ENCODE measurements at places on chromosomes 1 and 21.

- no peak for DNase-seq
Measured at GRCh38 chr1:113369699-113370098, 20.6 kb upstream of the MAGI3 start.

- DNase-seq, result no peak
Measured at GRCh38 chr1:95506736-95507414, 272.9 kb downstream of the RWDD3 start.

GRCh38 chr1:39789571-39790110 lies 976 bp upstream of the BMP8B start:
- DNase-seq, result no peak

DNA sequence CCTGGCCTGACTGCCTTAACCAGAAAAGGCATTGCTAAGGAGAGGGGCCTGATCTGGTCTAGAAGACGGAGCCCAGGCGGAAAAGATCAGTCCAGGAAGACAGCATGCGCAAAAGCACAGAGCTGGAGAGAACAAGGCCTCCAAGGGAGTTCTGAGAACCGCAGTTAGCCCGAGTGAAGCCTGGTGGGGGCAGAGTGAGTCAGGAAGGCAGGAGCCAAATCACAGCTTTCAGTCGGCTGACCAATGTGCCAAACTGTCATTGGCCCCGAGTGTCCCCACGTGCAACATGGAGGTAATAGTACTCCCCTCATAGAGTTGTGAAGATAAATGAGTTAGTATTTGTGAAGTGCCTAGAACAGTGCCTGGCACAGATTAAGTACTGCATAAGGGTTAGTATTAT lies 1.2 kb upstream of the TSPAN2 start:
- DNase-seq, result no peak

DNA sequence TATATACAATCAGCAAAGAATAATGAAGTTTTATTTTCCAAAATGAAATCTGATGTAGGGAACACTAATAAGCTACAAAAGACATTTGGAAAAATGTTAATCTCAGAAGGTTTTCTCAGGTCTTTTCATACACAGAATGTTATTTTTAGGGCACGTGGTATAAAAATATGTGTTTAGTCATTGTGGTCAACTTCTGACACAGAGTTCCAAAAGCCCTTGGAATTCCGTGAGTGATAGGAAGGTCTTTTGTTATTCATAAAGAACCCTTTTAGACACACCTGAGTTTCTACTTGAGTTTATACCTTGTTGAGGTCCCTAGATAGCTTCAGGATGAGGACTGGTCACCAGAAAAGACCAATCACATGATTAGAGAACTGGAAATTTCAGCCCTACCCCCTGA lies 277.6 kb upstream of the NCAM2 start:
- DNase-seq, result no peak

DNA sequence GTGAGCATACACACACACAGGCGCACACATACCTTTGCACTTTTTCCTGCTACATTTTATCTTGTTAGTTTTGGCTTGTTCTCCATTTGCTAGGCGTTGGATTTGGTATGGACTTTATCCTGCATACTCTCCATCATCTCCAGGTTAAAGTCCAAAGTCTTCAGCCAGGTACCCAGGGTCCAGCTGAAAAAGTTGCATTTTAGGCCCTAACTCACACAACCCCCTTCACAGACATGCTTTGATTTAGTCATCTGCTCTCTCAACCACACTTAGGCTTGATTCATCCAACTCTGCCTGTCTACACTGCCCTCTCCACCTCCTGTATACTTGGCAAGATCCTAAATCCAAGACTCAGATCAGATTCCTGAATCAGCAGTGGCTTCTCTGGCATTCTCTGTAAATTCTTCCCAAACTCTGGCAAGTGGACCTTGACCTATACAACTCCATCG lies 10.7 kb upstream of the LAMB3 start:
- DNase-seq, result no peak

DNA sequence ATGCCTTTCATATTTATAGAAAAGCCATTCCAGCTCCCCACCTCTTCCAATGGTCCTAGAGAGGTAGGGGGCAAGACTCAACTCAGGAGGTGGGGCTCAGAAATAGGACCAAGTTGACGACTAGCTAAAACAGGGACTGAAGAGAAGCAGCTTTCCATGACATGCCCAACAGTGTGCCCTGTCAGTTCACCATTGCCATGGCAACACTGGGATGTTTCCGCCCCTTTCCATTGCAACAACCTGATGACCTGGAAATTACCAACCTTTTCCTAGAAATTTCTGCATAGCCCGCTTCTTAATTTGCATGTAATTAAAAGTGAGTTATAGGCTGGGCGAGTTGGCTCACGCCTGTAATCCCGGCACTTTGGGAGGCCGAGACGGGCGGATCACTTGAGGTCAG lies 22.4 kb upstream of the INTS3 start:
- no peak for DNase-seq

DNA sequence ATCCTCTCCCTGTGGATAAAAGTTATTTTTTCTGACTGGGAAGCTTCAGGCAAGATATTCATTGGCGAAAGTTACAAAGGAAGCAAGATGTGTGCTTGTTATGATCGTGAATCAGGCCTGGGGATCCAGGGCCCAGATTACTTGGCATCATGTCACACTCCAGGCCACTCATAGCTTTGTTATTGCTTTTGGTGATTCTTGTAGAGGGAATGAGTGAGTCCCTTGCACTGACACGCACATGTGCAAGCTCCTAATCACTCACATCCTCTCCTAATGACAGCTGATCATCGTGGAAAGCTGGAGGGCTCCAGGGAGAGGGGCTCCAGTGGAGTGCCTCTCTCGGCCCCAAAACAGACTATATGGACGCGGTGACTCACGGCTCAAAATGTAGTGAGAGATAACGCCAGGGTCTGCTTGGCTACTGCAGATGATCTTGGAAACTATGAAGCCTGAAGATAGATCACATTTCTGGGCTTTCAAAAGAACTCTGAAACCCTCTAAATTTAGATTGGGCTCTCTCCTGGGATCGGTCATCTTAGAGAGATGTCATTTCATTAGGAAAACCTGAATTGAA lies 481.1 kb upstream of the USP24 start:
- DNase-seq, result no peak

GRCh38 chr1:23701996-23702395 lies 10.4 kb downstream of the RPL11 start:
- DNase-seq, result no peak

DNA sequence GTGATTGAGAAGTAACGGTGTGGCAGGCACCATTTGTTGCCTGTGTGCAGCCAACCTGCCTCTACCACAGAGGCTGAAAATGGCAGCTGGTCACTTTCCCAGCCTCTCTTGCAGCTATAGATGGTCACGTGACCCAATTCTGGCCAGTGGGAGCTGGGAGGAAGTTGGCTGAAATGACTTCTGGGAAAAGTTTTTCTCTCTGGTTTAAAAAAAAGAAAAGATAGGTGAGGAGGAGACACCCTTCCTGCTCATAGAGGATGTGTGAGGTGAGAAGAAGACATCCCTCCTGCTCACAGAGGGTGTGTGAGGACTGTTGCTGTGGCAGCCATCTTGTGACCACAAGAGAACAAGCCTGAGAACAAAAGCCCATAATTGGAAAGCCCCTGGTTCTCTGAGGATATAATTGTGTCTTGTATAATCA lies 122.8 kb downstream of the SYF2 start:
- no peak for DNase-seq

DNA sequence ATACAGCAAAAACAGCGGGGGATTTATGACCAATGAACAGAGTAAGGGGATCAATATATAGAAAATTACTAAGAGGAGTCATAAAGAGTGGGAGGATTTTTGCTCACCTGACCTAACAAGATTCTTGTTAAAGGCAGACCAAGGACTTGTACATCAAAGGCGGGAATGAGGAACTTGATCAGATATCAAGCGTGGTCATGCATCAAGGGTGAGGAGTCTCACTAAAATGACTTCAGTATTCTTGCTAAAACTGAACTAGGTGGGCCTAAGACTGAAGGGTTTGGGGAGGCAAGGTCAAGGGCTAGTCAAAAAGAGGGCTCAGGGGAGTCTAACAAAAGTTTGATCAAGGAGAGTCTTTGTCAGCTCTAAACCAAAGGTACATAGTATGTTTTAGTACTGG lies 2.1 kb downstream of the MOV10 start:
- DNase-seq, result no peak

All from vagina (tissue), 2 donors.